ENCODE measurements at places on chromosomes 6 and 20. TPM values are rescaled to one million over a fixed set of nuclear protein-coding genes. Genes with fewer than 3 reads are reported as not detected.

PROKR2 gene
- total RNA-seq, result not detected

MRPS10 gene
- 62.9 TPM for total RNA-seq

GRCh38 chr20:19096843-19097242 lies 115.6 kb upstream of the SLC24A3 start:
- no peak overlapping the region for H3K27ac ChIP-seq
- no peaks in the 10 kb centered on the region for H3K4me1 ChIP-seq
- H3K4me3 ChIP-seq, result no peak overlapping the region

TGM2 gene
- total RNA-seq, result 1.5 TPM

DNA sequence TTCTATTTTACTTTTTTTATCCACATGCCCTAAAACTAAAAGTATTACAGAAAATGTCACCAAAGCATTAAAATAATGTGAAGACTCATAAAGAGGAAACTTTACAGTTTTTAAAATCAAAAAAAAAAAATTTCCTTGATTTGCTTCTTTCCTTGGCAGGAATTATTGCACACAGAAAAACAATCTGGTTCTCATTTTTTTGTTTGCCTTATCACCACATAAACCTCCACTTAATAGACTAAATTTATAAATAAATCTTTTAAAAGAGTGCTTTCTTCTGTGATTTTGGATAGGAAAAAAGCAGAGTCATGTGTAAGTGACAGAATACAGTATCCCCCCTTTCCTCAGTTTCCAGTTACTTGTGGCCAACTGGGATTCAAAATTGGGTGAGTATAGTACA lies 695.1 kb upstream of the CITED2 start:
- no peak for DNase-seq
- H3K27ac ChIP-seq, result no peak overlapping the region
- no peak overlapping the region for H3K4me3 ChIP-seq
- H3K27me3 ChIP-seq, result no peaks in the 10 kb centered on the region
- H3K4me1 ChIP-seq, result peaks cover 25% of the 10 kb centered on the region

GRCh38 chr6:166664135-166664534 lies 37.1 kb upstream of the RPS6KA2 start:
- no peaks in the 10 kb centered on the region for H3K36me3 ChIP-seq
- peaks cover 86% of the 10 kb centered on the region for H3K27me3 ChIP-seq
- no peak overlapping the region for H3K4me3 ChIP-seq
- H3K27ac ChIP-seq, result no peak overlapping the region

GRCh38 chr6:136317971-136318370 lies 28.3 kb upstream of the BCLAF1 start:
- H3K4me3 ChIP-seq, result no peak overlapping the region
- H3K4me1 ChIP-seq, result no peaks in the 10 kb centered on the region
- no peak overlapping the region for H3K27ac ChIP-seq
- no peaks in the 10 kb centered on the region for H3K36me3 ChIP-seq

DNA sequence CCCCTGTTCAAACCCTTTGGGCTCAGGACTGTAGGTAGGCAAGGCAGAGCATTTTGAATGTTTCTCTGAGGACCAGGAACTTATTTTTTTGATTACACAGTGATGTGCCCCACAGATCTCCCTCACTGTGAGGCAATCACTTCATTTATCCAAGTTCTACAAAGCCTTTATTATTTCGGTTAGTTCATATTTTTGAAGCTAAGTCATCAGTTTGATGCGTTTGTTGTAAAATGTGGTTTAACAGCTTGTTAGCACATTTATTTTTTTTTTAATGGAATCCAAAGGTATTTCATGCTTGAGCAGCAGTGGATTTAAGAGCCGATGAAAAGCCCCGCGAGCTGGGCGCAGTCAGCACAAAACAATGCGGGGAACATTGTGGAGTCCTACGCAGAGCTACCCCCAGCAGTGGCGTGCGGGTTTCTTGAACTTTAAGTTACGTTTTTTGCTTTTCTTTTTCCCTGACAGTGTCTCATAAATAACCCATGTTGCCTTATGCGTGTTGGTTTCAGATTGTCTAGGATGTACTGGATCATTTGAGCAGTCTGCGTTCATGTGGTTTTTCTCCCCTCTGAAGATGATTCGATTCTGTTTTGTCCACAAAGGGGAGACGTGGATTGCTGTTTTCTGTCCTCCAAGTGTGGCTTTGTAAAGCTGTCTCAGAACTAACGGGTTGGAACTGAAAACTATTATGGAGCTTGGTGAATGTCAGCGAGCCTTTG lies 233.6 kb upstream of the BMP2 start:
- H3K36me3 ChIP-seq, result no peaks in the 10 kb centered on the region
- H3K4me1 ChIP-seq, result no peaks in the 10 kb centered on the region

TUBB2B gene
- 0.54 TPM for total RNA-seq

- peaks cover 47% of the 10 kb centered on the region for H3K27me3 ChIP-seq
- H3K4me1 ChIP-seq, result no peaks in the 10 kb centered on the region
- H3K27ac ChIP-seq, result no peak overlapping the region
- H3K36me3 ChIP-seq, result no peaks in the 10 kb centered on the region
Observed at GRCh38 chr6:105005451-105005850, 48.5 kb downstream of the LIN28B start.

PHF10 gene
- 27.2 TPM for total RNA-seq

- peaks cover 6% of the 10 kb centered on the region for H3K4me1 ChIP-seq
- H3K36me3 ChIP-seq, result no peaks in the 10 kb centered on the region
- H3K4me3 ChIP-seq, result no peak overlapping the region
- peaks cover 29% of the 10 kb centered on the region for H3K27me3 ChIP-seq
Observed at GRCh38 chr6:1589208-1589607, 20.5 kb upstream of the FOXC1 start.

TRIM15 gene
- total RNA-seq, result 0.79 TPM

GRCh38 chr6:132052096-132052495 lies 100.9 kb upstream of the CCN2 start:
- DNase-seq, result no peak
- H3K27ac ChIP-seq, result no peak overlapping the region
- H3K36me3 ChIP-seq, result no peaks in the 10 kb centered on the region
- H3K4me3 ChIP-seq, result no peak overlapping the region
- H3K4me1 ChIP-seq, result peaks cover 9% of the 10 kb centered on the region
- H3K27me3 ChIP-seq, result no peaks in the 10 kb centered on the region

EFCAB8 gene
- not detected for total RNA-seq

- no peaks in the 10 kb centered on the region for H3K4me1 ChIP-seq
- no peaks in the 10 kb centered on the region for H3K36me3 ChIP-seq
- H3K27ac ChIP-seq, result no peak overlapping the region
Observed at GRCh38 chr20:63771046-63771707, 31.6 kb downstream of the SLC2A4RG start.
